Stimulated activated CD8-positive, alpha-beta memory T cell treated with anti-CD3 and anti-CD28 coated beads, Interleukin-15, amount 100 ng/mL, for 24 hours (primary cell): ENCODE measurements at places on chromosomes 16 and 17.

DNA sequence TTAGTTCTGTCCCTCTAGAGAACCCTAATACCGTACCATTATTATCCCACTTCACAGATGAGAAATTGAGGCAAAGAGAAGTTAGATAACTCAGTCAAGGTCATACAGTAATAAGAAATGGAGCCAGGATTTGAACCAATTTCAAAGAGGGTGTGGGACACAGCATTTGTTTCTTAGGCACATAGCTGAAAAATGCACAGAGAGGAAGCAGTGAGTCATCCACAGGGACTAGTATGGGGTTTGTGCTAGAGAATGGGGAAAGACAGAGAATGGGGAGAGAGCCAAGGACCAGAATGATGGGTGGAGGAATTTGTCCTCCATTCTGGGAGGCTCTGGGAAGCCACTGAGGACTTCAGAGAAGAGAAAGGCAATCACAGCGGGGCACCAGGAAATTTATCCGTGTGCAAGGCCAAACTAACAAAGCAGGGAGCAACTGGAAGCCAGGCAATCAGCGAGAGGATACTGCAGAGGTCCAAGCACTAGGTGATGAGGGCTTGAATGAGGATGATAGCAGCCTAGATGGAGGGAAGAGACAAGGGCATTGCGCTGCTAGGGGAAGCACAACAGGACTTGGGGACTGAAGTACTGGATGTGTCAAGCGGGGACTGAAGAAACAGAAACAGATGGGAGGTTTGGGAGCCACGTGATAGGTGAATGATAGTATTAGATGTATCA, 78.1 kb upstream of the ZFHX3 start:
- no peak for DNase-seq

DNA sequence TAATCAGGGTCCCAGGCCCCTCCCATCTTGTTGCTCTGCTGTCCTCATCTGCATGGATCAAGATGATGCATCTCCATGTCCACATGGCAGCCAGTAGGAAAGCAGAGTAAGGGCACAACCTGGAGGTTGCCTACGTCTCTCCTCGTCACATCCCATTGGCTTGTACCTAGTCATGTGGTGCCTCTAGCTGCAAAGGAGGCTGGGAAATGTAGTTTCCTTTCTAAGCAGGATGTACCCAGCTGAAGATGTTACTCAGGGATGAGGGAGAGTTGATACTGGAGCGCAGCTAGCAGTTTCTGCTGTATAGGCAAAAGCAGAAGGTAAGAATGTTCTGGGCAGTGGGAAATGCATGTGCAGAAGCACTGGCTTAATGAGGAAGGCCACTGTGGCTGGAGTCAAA, 20.8 kb downstream of the ABCC1 start:
- no peak for DNase-seq

GRCh38 chr17:28879886-28880571, 17.5 kb downstream of the FLOT2 start:
- no peak for DNase-seq

DNA sequence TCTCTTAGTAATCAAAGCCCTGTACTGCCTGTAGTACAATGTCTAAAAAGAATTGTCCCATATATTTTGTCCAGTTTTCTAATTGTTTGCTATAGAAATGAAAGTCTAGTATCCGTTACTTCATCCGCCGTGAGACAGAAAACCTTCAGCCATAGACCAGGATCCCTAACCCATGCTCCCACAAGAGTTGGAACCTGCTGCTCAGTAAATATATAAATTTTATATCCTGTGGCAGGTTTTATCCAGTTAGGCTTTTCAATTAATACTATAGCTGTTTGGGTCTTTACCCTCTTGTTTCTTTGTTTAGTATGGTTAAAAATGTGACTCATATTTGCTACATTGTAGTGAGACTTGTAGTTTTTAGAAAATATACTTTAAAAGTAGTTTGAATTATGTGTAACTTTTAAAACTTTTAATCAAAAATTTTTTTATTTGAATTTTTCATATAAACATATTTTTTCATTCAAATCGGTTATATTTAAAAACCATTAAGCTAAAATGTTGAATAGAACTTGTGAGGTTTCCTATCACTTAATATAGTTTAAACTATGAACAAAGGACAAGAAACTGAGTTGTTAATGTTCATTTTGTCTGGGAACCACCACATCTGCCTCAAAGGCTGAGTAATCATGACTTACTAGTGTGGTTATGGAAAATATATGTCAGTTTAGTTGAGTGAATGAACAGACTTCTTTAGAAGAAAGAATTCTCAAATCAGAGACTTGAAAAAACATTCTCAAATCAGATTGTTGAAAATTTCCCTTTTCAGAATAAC, 54.8 kb downstream of the VMP1 start:
- no peak for DNase-seq

DNA sequence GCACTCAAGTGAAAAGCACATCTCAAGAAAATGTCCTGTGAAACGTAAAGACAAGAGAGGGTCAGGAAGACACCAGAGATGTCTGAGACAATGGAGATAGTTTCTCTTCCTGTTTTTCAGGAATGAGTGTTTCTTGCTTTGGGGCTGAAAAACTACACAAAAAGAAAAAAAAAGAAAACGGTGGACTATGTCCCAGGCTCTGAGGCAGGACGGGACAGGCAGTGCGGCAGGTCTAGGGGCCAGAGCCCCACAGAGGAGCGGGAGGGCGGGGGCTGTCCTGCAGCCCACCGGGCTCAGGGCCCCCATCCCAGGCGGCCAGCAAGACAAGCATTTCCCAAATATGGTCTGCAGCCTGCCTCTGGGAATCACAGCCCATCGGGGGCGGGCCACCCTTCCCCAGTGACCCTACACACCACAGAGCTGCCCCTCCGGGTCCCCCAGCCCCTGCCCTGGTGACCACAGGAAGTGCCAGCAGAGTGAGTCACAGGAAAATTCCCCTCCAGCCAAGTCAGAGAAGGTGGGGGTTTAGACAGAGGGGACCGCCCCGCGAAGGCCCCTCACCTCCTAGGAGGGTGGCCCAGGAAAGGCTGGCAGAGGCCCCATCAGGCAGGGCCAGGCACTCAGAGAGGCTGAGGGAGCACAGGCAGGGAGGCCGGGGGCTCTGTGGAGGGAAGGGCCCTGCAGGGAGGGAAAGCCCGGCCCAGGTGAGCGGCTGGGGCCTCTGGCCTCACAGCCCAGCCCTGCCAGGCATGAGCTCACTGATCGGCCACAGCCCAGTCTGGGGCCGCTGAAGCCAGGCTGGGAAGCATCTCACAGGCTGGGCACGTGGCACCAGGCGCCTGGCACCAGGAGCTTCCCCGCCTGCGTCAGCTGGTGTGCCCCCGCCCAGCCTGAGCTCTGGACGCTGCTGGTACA, 6.3 kb downstream of the BCAR1 start:
- no peak for DNase-seq

GRCh38 chr16:11848842-11849241, 2.5 kb downstream of the RSL1D1 start:
- DNase-seq, result no peak

DNA sequence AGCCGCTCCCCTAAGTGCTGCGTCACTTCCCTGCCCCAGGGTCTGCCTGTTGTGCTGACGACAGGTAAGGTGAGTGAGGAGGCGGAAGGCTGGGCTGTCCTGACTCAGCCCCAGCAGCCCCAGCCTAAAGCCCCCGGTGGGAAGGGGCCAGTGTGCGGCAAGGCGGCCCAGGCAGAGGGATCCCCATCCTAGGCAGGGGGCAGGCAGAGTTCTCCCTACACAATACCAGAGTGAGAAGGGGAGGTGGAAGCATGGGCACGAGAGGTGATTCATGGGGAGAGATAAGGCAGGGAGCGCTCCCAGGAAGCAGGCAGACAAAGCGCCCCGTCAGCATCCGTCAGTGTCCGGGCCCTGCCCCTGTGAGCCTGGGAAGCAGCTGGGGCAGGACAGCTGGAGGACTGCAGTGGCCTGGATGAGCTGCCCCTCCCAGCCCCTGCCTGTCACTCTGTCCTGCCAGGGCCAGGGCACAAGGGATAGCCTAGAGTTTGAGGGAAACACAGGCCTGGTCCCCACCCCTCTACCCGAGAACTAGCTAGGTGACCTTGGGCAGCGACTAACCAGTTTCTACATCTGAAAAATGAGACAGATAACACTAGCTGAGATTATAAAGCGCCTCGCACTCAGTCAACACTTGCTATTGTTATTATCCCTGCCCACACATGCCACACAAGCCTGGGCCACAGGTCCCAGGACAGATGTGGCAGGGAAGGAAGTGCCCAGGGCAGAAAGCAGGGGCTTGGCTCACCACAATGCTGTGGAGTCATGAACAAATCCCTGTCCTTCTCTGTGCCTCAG, 3.8 kb downstream of the FAM83G start:
- no peak for DNase-seq

- DNase-seq, result no peak
Observed at GRCh38 chr17:48612854-48613691, 2.0 kb downstream of the HOXB8 start.

DNA sequence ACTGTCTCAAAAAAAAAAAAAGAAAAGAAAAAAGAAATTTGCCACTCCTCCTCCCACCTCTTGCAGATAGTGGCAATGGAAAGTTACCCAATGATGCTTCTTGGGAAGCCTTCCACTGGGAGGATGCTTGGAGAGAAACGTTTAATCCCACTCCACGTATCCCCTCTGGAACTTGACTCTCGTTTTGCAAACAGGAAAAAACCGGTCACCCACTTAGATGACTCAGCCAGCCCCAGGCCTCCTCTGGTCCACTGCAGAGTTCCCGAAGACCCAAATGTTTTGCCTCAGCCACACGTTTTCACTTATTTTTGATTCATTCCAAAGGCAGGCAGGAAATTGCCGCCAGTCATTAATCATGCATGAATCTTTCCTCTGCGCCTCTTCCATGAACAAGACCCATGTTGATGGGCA, 9.3 kb upstream of the TNFRSF17 start:
- no peak for DNase-seq

GRCh38 chr17:75503337-75503950, 11.9 kb downstream of the CASKIN2 start:
- DNase-seq, result no peak

- DNase-seq, result no peak
Observed at GRCh38 chr16:89407925-89408300, 82.4 kb downstream of the ANKRD11 start.

DNA sequence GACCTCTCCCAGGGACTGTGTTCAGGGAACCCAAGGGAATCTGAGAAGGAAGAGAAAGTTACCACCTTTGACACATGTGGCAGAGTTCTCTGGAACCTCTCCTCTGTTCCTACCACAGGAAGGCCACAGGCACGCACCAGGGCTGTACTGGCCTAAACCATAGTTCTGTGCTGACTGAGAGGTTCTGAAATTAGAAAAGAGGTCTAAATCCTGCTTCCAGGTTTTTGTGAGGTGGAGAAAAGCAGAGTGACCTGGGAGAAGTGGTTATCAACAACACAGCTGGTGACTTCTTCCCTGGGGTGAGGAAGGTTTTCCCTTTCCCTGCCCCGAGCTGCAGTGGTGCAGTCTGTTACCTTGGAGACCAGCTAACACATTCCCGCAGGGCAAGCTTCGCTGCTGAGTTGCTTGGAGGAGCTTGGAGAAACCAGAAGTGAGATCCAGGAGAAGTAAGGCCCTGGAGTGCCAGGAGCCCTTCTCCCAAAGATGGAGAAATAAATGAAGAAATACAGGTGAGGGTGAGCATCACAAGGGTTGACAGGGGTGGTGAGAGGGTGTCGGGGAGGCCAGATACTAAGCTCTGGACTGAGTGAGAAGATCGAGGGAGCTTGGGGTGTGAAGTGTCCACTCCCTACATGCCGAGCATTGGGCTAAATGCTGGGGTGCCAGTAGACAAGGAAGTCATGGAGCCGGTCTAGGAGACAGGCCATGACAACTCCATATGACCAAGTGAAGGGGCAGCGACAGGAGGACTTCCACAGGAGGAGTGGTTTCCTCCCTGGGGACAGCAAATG, at the start of gene VWA3A:
VWA3A (plus strand) TSS at position 399 of the 791 bp plus-strand sequence; CDS start at position 496, 97 bp downstream.
- no peak for DNase-seq

GRCh38 chr17:55456307-55457240, 34.9 kb upstream of the MMD start:
- no peak for DNase-seq

- no peak for DNase-seq
Observed at GRCh38 chr17:76085731-76086366, 6.9 kb downstream of the ZACN start.

- no peak for DNase-seq
Observed at GRCh38 chr16:53664724-53665345, 38.8 kb downstream of the RPGRIP1L start.
